Right lobe of liver (tissue), 6 donors: ENCODE measurements at places on chromosomes 4 and X. TPM values are rescaled to one million over a fixed set of nuclear protein-coding genes. Genes with fewer than 3 reads are reported as not detected.

- no peaks in the 10 kb centered on the region for H3K4me1 ChIP-seq
- no peak for DNase-seq
- H3K27me3 ChIP-seq: no peaks in the 10 kb centered on the region
- no peak overlapping the region for H3K4me3 ChIP-seq
These were observed 24.2 kb downstream of the TNIP2 start for GRCh38 chr4:2731907-2732317.

GRCh38 chrX:151753313-151754046 is 18.9 kb downstream of the CNGA2 start:
- no peaks in the 10 kb centered on the region for H3K27me3 ChIP-seq
- no peak overlapping the region for H3K27ac ChIP-seq

GRCh38 chr4:75714011-75714410 is 10.4 kb upstream of the USO1 start:
- no peak for DNase-seq
- H3K4me1 ChIP-seq: peaks cover 25% of the 10 kb centered on the region
- no peaks in the 10 kb centered on the region for H3K27me3 ChIP-seq
- H3K36me3 ChIP-seq: peaks cover 6% of the 10 kb centered on the region
- H3K4me3 ChIP-seq: no peak overlapping the region
- H3K27ac ChIP-seq: no peak overlapping the region

DNA sequence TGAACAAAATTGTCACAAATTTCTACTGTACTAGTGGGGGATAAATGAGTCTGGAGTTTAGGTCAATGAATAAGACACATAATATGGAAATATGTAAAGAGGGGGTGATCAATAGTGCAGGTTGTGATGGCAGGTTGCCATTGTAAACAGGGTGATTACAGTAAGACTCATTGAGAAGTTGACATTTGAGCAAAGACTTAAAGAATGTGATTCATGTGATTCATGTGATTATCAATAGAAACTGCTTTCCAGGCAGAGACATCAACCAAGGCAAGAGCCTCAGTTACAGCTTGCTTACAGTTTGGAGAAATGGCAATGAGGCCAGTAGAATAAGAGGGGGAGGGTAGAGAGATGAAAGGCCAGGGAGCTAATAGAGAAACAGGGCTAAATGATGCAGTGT is 45.8 kb upstream of the GIMD1 start:
- no peaks in the 10 kb centered on the region for H3K36me3 ChIP-seq
- H3K27me3 ChIP-seq: no peaks in the 10 kb centered on the region
- no peak overlapping the region for H3K27ac ChIP-seq
- H3K4me3 ChIP-seq: no peak overlapping the region
- no peak for DNase-seq
- H3K4me1 ChIP-seq: no peaks in the 10 kb centered on the region

GRCh38 chr4:123884922-123885321 is 488.3 kb downstream of the SPRY1 start:
- no peak overlapping the region for H3K27ac ChIP-seq
- no peaks in the 10 kb centered on the region for H3K27me3 ChIP-seq
- H3K36me3 ChIP-seq: no peaks in the 10 kb centered on the region
- no peaks in the 10 kb centered on the region for H3K4me1 ChIP-seq
- no peak for DNase-seq

The SPANXC gene
- not detected for total RNA-seq

The HSFX3 gene
- not detected for total RNA-seq

The NHSL2 gene
- total RNA-seq: 1.2 TPM

The MRFAP1L1 gene
- 30.7 TPM for total RNA-seq
